ENCODE measurements at places on chromosomes 4 and X.

DNA sequence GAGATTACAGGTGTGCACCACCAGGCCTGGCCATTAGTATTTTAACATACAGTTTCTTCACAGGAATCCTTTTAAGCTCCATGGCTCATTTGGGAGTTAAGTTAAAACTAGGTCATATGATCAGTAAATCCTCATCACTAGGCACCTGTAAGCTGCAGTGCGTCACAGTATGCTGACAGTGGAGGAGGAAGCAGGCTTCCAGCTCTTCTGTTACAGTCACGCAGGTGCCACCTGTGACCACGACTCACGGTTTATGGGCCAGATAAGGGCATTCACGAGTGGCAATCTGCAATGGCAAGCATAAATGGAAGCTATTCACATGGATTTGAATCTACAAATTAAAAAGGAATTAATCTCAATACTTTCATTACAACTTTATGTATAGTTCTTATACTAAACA is 129.4 kb upstream of the BCOR start:
- no peak for DNase-seq

GRCh38 chr4:151953795-151954372 is 193.1 kb upstream of the GATB start:
- DNase-seq, result no peak

GRCh38 chrX:39814391-39814790 is 283.4 kb downstream of the BCOR start:
- DNase-seq, result no peak

- no peak for DNase-seq
These were observed 33.9 kb upstream of the RTL3 start for GRCh38 chrX:78693012-78693411.

GRCh38 chr4:154467886-154468285 is 23.7 kb downstream of the DCHS2 start:
- peak; percentile 20 for DNase-seq

- no peak for DNase-seq
These were observed 67.8 kb upstream of the PCDH10 start for GRCh38 chr4:133081246-133081645.

DNA sequence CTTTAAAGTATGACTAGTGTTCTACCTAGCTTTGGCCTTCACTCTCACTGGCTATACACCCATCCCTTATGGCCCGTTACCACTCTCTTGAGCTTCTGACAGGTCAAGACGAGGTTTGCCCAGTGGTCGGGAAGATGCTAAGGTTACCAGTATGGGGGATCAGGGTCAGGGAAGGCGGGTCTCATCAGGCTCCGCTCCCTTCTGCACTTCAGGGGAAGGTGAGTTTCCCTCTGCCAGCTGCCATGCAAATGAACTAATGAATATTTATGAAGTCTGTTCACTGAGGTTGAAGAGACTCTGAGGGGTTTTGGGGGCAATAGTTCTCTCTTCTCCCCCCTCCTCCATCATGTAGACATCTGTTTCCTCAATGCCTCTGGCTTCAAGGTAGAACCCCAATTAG is 6.6 kb downstream of the EFNB1 start:
- DNase-seq, result no peak
